ENCODE measurements at places on chromosomes 16 and 17.

GRCh38 chr17:7750321-7750821, 32.8 kb downstream of the DNAH2 start:
- DNase-seq: no peak
- no peak overlapping the region for H3K27ac ChIP-seq
- no peak overlapping the region for H3K4me3 ChIP-seq
- no peaks in the 10 kb centered on the region for H3K36me3 ChIP-seq
- no peaks in the 10 kb centered on the region for H3K4me1 ChIP-seq

- H3K4me3 ChIP-seq: peak overlapping the region; percentile 51
- H3K4me1 ChIP-seq: peaks cover 19% of the 10 kb centered on the region
- peaks cover 4% of the 10 kb centered on the region for H3K36me3 ChIP-seq
- no peaks in the 10 kb centered on the region for H3K27me3 ChIP-seq
These were observed 4.5 kb upstream of the BRCA1 start for GRCh38 chr17:43129671-43130010.

DNA sequence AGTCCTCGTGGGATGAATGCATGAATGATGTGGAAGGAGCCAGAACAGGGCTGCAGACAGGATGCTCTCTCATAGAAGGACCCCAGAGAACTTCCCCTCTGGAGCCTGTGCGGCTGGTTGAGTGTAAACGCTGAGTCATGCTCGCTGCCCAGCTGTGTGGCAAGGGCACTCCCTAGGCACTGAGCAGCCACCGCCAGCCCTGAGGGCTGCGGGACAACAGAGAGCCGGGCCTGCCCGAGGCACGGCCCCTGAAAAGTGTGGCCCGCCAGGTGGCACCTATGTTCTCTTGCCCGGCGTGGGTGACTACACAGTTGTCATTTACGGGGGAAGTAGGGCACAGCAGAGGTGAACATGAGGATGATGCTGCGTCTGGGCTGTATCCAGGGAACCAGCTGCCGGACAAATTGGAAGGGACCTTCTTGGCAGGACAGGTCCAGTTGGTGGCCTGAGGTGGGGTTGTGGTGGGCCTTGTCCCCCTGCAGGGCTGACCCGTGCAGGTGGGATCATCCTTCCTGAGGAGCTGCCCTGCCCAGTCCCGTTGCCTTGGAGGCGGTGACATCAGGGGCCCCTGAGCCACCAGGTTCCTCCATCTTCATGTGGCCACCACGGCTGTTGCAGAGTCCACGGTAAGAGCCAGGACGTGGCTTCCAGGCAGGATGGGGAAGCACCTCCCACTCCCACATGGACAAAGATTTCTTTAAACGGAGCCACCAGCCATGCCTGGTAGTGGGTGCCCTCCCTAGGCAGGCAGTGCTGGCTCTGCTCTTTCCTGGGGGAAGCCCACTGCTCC, 94.8 kb upstream of the CBX4 start:
- H3K36me3 ChIP-seq: no peaks in the 10 kb centered on the region
- H3K27me3 ChIP-seq: peaks cover 8% of the 10 kb centered on the region
- DNase-seq: no peak
- peaks cover 6% of the 10 kb centered on the region for H3K4me1 ChIP-seq

GRCh38 chr16:66405057-66405783, 21.9 kb upstream of the BEAN1 start:
- no peaks in the 10 kb centered on the region for H3K4me1 ChIP-seq
- no peak overlapping the region for H3K4me3 ChIP-seq
- no peaks in the 10 kb centered on the region for H3K36me3 ChIP-seq
- DNase-seq: no peak

GRCh38 chr16:51201604-51202003, 50.5 kb upstream of the SALL1 start:
- no peaks in the 10 kb centered on the region for H3K27me3 ChIP-seq
- DNase-seq: no peak
- H3K4me3 ChIP-seq: no peak overlapping the region
- H3K4me1 ChIP-seq: no peaks in the 10 kb centered on the region
- no peaks in the 10 kb centered on the region for H3K36me3 ChIP-seq

- H3K4me1 ChIP-seq: no peaks in the 10 kb centered on the region
- DNase-seq: no peak
- no peaks in the 10 kb centered on the region for H3K36me3 ChIP-seq
- H3K27ac ChIP-seq: no peak overlapping the region
These were observed 30.3 kb upstream of the VAT1L start for GRCh38 chr16:77758046-77758445.
